ENCODE measurements at places on chromosomes 4 and X.

DNA sequence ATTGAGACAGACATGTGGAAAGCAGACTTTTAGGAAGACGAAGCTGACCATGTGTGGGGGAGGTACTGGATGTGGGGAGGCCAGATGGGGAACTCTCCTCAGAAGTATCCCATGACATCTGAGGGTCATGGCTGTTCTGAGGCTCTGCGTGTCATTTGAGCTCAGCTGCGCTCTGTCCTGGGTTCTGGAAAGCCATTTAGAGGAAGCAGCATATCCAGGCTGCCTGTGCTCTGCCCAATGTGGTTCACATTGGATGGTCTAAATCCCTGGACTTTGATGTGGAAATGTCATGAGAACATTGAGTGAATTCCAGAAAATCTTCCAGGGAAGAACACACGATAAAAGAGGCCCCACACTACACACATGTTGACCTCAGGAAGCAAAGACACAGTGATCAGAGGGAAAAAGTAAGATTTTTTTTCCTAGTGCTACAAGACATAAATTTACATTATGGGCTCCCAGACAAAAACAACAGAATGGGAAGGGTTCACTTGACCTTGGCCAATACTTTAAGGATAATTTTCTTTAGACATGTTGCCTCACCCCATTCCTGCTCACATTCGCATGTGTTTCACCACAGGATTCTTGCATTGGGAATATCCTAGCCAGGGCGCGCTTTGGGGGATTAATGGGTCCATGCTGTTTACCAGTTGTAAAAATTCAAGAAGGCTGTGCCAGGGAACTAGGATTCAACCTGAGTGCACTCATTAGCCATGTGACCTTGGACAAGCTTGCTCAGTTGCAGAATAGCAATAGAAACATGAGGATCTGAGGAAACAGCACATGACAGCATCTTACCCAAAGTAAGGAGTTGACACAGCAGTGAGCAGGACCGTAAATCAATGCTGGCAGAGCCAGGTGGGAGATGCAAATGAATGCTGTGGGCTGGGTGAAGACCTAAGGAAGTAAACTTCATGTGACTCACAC lies 73.2 kb upstream of the C1QTNF7 start:
- no peak for ATAC-seq

GRCh38 chr4:18440527-18441202 lies 419.1 kb upstream of the LCORL start:
- ATAC-seq: no peak

- no peak for ATAC-seq
Observed at GRCh38 chr4:112325530-112325929, 28.4 kb downstream of the ALPK1 start.

DNA sequence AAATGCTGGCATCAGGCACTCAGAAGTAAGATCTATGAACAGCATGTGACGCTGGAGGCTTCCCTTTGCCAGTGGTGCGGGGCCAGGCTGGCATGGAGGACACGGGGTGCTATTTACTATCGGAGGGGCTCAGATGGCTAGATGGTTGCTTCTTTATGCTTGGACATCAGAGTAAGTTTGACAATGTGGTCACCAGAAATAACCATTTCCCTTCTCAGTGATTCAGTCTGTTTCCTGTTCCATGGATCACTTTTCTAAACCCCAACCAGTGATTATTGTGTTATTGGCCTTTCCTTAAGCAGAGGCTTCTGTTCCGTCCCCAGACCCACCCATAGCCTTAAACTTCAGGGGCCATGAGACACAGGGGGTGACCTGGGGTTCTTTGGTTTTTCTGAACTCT lies 55.4 kb upstream of the DHX15 start:
- no peak for ATAC-seq

- no peak for ATAC-seq
Observed at GRCh38 chr4:75284831-75285230, 229.4 kb downstream of the RCHY1 start.

- no peak for ATAC-seq
Observed at GRCh38 chrX:19688426-19688825, 173.1 kb upstream of the MAP3K15 start.

DNA sequence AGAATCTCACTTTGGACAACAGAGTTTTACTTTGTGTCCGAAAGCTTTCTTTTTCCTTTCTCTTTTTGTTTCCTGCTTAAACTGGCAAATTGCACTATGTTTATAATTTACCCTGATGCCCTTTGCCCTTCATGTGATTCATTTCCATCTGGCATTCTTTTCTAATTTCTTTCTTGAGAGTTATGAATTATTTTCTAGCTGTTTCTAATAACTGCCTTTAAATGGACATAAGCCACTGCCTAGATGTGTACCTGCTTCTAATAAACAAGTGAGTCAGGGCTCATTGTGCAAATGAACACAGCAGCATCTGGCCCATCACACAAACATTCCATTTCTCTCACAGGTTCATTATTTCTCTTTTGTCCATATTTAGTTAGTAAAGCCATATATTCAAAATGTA lies 242.3 kb upstream of the GPRIN3 start:
- no peak for ATAC-seq

- ATAC-seq: no peak
Observed at GRCh38 chr4:72405417-72405816, 163.6 kb downstream of the ADAMTS3 start.

DNA sequence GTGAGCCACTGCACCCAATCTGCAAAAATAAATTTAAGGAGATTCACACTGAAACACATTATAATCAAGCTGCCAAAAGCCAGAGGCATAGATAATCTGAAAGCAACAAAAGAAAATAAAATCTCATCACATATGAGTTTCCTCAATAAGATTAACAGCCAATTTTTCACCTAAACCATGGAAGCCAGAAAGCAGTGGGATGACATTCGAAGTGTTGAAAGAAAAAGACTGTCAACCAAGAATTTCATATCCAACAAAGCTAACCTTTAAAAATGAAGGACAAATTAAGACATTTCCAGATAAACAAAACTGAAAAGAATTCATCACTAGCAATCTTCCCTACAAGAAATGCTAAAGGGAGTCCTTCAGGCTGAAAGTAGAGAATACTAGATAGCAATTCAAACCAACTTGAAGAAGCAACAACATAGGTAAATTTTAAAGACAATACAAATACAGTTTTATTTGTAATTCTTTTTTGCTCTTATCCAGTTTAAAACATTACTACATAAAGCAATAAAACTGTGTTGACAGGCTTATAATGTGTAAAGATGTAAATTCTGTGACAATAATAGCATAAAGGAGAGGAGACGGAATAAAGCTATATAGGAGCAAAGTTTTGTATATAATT lies 23.1 kb upstream of the KLHL8 start:
- ATAC-seq: no peak

DNA sequence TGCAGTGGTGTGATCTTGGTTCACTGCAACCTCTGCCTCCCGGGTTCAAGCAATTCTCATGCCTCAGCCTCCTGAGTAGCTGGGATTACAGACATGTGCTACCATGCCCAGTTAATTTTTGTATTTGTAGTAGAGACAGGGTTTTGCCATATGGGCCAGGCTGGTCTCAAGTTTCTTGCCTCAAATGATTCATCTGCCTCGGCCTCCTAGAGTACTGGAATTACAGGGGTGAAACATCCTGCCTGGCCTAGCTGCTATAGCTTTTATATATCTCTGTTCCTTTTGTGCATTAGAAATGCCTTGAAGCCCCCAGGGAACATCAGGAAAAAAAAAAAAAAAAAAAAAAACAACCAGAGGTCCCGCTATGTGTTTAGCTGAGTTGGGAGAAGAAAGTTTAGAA lies 34.8 kb downstream of the UBE2K start:
- no peak for ATAC-seq

DNA sequence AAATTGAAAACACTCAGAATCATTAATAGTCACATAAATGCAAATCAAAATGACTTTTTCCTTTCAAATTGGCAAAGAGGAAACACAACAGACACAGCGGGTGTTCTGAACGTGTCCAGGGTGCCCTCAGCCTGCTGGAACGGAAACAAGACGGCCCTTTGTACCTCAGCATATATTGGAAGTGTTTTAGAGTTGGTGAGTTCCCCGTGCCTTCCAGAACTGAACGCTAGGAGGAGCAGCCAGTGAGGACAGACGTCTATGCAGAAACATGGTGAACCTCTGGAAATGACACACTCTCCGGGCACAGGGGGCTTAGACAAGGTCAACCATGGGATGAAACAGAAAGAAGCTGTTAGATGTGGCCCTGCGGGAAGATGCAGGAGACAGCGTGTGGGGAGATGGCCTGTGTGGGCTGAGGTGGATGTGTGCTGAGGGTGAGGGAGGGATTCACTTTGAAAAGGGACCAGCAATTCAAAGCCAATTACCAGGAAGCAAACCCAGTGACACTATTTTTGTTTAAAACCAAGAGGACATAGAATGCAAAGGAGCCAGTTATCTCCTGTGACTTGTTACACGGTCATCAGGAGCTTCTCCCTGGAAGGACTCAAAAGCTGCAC lies 40.4 kb downstream of the RNF212 start:
- ATAC-seq: peak; percentile 63

DNA sequence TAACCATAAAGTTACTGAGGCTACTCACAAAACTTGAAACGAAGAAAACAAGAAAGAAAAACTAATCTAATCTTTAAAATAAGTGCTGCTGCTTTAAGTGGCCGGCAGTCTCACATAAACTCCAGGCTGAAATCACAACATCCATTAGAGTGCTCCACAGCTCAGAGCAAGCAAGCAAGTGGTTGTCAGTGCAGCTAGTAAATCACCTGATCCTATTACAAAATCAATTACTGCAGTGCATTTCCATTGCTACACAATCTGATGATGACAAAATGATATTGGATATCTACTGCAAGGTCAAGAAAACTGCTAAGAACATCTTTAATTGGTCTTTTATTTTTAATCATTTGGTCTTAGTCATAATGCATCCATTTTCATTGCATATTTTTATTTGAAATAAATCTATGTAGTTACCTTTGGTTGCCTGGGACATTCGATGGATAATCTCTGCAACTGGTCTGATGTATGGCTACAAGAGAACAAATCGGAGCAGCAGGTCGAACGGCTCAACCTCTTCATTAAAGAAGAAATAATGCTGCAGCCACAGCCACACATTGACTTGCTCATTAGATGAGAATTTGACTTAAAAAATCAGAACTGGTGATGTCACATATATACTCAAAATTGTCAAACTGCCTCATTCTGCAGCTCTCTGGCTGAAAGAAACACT lies 87.7 kb downstream of the FBXW7 start:
- ATAC-seq: no peak

DNA sequence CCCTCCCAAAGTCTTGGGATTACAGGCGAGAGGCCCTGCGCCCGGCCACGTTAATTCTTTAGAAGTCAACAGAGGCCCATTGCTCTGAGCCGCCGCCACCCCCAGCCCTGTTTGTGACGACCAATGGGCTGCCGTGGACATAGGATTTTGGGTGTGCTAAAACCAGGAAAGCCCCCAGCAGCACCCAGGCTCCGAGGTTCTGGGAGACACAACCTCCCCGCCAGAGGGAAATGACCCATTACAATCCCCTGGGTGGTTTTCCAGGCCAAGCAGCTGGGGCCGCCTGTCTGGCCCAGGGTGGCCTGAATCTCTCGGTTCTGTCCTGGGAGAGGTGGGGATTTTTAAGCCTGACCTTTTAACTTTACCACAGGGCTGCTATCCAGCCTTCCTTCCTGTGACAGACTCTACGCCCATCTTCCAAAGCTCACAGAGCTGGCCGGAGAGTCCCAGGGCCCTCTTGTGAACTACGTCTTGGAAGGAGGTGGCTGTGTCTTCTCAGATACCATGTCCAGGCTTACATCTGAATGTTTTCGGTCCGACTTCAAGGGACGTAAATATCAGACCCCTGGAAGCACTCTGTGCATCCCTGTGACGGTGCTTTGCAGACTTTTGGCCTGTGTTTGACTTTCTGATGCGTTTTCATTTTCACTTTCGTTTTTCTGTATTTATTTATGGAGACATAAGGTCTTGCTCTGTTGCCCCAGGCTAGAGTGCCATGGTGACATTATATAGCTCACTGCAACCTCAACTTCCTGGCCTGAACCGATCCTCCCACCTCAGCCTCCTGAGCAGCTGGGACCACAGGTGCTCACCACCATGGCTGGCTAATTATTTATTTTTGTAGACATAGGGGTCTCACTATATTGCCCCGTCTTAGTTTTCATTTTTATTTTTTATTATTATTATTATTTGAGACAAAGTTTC lies 36.0 kb downstream of the P2RY8 start:
- ATAC-seq: peak; percentile 81

DNA sequence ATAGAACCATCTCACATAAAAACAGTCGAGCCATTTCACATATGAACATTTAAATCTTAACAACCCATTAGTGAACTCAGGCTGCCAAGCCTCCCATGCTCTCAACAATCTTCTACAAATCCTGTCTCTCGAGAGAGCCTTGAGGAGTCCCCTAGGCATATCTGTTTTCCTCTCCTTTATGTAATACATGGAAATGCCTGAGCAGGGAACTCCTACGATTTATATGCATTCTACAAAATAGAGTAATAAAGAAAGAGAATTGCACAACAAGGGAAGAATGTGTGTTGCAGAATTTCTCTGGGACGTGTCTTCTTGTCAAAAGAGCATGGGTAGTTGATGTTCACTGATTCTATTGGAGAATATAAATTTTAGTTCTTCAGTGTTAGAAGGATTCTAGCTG lies 101.8 kb upstream of the VCX2 start:
- ATAC-seq: no peak

DNA sequence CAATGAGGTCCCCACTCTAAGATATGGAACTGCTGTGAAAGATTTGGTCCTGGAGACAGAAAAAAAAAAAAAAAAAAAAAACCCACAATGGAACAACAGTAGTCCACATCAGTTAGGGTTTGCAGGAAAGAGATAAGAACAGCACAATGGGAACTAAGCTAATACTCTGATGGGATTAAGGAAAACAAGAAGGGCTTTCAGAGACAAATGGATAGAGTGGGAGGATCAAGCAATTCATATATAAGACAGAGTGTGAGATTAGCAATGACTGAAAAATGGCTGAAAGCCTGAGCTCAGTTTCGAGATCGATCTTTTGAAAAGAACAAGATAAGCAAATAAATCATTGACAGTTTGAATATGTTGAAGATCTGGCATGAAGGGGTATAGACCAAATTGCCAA lies 188.4 kb upstream of the TRPC5 start:
- no peak for ATAC-seq

DNA sequence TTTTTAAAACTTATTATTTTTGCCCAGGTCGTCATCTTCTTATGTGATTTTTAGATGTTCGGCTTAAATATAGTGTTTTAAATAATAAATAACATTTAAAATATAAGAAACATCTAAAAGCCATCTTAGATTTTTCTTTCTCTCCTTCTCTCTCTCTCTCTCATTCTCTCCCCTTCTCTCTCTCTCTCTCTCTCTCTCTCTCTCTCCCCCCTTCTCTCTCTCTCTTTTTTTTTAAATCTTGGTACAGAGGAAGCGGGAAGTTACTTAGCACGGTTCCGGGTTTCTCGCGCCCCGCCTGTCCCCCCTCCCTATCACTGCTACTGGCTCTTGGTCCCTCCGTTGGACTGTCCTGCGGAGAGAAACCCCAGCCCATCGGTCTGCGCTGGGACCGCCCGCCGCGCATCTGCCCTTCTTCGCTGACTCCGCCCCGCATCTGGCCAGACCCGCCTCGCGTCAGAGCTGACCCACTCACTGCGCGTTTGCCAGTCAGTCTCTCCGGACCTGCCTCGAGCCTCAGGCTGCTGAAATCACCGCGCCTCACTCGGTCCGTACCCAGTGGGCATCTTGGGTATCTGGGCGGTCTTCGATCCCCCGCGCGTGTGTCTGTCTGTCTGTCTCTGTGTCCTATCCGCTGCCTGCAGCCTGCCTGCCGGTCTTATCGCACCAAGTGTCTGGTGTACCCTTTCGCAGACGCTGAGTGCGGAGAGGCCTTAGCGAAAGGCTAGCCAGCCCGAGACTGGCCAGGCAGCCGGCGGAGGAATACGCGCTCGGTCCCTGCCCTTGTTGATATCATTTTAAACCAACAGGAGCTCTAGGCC lies at the start of gene PABPC5:
Gene PABPC5, plus strand, starts transcription at position 489 of the 818 bp plus-strand sequence. CDS start 739 bp downstream, outside the sequence.
- ATAC-seq: no peak

Measured in activated CD4-positive, CD25-positive, alpha-beta regulatory T cell treated with anti-CD3 and anti-CD28 coated beads, Interleukin-2, amount 50 U/mL, for 24 hours (primary cell).